Aorta (tissue), 5 donors: ENCODE measurements at places on chromosomes 12 and 14. TPM values are rescaled to one million over a fixed set of nuclear protein-coding genes. Genes with fewer than 3 reads are reported as not detected.

Gene GYS2
- total RNA-seq = not detected

Gene NANOG
- 0.32 TPM for total RNA-seq

GRCh38 chr12:31507966-31508365 lies 83.0 kb downstream of the DENND5B start:
- DNase-seq = no peak
- H3K27ac ChIP-seq = no peak overlapping the region
- no peaks in the 10 kb centered on the region for H3K36me3 ChIP-seq
- H3K4me1 ChIP-seq = peaks cover 2% of the 10 kb centered on the region

- H3K36me3 ChIP-seq = no peaks in the 10 kb centered on the region
- no peaks in the 10 kb centered on the region for H3K4me1 ChIP-seq
- no peaks in the 10 kb centered on the region for H3K27me3 ChIP-seq
- no peak overlapping the region for H3K4me3 ChIP-seq
- no peak overlapping the region for H3K27ac ChIP-seq
Measured at GRCh38 chr12:91746976-91747375, 398.7 kb downstream of the BTG1 start.

Gene PMCH
- not detected for total RNA-seq

- H3K27me3 ChIP-seq = no peaks in the 10 kb centered on the region
- H3K36me3 ChIP-seq = no peaks in the 10 kb centered on the region
- H3K4me1 ChIP-seq = no peaks in the 10 kb centered on the region
- DNase-seq = no peak
Measured at GRCh38 chr12:107684029-107684795, 1.4 kb upstream of the PWP1 start.

Gene FOXN4
- total RNA-seq = not detected

GRCh38 chr12:66860752-66861750 lies 182.2 kb upstream of the GRIP1 start:
- no peaks in the 10 kb centered on the region for H3K36me3 ChIP-seq
- H3K4me3 ChIP-seq = no peak overlapping the region
- H3K27me3 ChIP-seq = no peaks in the 10 kb centered on the region
